ENCODE measurements at places on chromosomes 5 and 9.

DNA sequence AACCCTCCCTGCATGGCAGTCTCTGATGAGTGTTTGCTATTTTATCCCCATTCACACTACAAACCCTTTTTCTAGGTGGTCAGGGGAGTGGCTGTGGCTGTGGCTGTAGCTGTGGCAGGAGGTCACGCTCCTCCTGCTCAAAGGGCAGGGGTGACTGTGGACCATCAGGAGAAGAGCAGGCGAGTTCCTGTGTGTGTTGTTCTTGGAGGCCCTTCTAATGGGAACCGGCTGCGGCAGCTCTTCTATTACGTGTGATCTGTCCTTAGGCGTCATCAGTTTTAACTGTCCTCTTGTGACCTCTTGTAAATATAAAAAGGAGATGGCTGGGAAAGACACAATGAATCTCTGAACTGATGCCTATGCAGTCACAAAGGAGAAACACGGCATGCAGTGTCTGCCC, 65.1 kb downstream of the ANKH start:
- DNase-seq, result no peak

DNA sequence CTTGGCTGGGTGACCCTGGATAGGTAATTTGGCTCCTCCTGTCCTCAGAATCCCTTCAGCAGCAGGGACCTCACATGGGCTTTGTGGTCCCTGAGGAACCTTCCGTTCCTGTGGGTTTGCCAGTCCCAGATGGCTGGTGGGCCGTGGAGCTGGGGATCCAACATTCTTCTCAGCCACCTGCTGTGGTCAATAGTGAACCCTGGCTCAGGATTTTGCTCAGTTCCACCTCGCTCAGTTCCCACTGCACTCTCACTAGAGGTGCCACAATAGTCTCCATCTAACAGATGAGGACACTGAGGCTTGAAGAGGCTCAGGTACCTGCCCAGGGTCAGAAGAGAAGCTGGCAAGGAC, 17.1 kb upstream of the SPOUT1 start:
- no peak for DNase-seq

GRCh38 chr9:113356686-113357292, 7.4 kb downstream of the BSPRY start:
- no peak for DNase-seq

DNA sequence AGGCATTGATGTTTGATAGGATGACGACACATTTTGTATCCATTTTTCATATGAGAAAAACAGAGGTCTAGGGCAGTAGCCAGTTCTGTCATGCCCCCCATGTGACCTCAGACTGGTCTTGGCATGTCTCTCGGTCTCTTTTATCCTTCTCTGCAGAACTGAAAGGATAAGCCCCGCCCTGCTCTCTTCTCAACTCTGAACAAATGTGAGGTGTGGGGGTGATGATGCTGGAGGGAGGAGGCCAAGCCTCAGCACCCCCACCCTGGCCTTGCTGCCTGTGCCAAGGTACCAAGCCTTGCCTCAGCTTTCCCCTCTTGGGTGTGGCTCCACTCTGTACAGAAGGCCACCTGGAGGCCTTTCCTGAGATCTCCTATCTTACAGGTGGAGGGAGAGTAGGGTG, 19.5 kb upstream of the CRB2 start:
- DNase-seq, result no peak

- no peak for DNase-seq
These were observed 997.7 kb downstream of the PTPRD start for GRCh38 chr9:9615086-9615485.

- no peak for DNase-seq
These were observed 180.1 kb downstream of the TTLL11 start for GRCh38 chr9:121912812-121913627.

DNA sequence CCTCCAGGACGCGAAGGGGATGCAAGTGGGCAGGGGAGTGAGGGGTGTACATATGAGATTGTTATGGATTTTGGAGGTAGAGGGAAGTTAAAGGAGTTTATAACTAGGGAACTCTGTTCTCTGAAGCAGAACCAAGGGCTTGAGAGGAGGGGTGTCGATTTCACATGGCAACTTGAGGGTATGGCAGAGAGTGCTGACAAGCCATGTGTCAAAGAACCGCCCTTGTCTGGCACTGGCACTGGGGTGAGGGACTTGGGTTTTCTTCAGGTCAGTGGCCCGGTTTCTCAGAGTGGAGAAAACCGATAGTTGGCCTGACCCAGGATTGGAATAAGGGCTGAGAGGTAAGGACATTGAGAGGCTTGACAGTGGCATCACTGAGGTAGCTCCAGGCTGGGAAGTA, 47.7 kb upstream of the TESK1 start:
- DNase-seq, result no peak

DNA sequence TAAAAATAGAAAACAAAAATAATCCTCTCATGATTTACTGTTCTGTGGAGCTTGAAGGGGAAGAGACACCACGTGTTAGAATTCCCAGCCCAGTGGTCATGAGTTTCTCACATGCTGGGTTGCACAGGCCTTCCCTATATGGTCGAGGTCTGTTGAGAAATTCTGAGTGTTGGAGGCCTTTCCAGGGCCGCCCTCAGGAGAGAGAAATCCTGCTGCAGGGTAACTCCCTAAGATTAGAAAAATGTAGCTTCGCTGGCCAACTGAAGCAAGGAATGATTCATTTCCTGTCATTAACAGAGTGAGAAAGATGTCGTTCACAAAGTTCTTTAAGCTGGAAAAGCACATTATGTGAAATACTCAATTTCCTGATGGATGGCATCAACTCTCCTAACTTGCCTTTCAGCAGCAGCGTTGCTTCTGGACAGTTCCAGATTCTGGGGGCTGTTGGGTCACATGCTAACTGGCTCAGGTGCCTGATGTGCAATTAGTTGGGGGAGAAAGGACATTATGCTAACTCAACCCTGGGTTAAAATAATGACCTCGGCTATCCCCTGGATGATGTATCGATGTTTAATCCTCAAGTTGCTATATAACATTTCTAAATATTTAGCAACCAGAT, 104.8 kb upstream of the CD180 start:
- DNase-seq, result no peak

DNA sequence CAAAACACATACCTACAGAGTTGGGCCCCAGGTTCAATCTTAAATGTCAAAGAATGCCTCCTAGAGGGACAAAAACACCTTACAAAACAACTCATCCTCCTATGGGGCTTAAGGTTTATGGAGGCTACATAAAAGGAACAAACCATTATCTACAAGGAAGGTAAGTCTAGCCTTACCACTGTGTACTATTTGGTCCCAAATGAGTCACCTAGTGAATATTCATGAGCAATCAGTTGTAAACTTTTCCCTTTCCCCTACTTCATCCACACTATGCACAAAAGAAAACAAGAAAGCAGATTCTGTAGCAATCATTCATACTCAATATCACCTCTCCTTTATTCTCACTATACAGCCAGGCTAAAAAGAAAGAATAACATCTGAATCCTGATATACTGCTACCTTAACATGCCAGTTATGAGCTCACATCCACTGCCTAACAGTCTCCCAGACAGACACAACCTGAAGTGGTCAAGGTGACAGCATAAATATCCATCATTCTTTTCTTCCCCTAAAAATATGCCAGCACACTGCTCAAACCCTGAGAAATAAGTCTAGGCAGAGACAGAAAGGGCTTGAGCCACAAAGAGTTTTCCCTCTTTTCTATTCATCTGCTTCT, 6.2 kb downstream of the OXCT1 start:
- no peak for DNase-seq

DNA sequence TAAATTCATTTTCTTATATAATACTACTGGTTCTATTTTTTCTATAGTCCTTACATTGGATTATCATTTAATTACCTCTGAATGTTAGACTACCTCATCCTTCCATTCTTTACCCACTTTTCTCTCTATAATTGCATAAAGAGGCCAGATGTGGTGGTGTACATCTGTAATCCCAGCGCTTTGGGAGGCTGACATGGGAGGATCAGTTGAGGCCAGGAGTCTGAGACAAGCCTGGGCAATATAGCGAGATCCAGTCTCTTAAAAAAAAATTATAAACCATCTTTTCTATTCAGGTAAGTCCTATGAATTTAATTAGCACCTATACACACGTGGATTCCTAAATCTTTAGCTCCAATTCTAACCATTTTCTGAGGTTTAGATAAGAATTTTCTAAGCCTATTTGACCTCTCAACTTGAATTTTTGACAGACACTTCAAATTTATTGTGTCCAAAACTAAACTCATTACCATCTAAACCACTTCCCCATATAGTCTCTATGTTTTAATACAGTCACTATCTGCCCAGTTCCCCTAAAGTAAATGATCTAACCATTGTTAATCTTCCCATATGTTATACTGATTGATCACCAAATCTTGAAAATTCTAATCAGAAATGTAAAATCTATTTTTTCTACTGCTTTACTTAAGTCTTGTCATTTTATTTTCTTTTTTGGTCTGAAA, 33.0 kb upstream of the CHD1 start:
- DNase-seq, result no peak

DNA sequence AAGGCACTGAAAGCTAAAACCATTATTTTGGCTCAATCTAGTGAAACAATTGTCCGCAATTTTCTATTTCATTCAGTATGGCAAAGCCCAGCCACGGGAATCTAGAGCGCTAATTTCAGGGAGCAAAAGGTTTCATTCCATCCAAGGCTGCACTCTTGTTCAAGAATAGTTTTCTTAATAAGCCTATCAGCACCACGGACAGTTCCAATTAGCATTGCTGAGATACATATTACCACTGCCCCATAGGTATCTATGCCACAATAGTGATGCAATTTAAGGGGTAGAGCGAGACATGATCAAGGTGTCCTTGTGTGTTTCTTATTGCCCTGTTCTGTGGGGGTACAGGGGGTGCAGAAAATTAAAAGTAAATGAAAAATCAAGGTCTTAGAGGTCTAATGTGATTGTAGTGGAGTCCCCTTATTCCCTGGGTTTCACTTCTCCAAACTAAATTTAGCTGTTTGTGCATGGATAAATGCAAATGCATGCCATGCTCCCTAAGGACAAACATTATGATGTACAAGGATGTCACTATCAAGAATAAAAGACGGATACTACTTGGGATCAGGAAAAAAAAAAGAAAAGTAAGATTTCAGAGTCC, 45.5 kb downstream of the SPOCK1 start:
- no peak for DNase-seq

DNA sequence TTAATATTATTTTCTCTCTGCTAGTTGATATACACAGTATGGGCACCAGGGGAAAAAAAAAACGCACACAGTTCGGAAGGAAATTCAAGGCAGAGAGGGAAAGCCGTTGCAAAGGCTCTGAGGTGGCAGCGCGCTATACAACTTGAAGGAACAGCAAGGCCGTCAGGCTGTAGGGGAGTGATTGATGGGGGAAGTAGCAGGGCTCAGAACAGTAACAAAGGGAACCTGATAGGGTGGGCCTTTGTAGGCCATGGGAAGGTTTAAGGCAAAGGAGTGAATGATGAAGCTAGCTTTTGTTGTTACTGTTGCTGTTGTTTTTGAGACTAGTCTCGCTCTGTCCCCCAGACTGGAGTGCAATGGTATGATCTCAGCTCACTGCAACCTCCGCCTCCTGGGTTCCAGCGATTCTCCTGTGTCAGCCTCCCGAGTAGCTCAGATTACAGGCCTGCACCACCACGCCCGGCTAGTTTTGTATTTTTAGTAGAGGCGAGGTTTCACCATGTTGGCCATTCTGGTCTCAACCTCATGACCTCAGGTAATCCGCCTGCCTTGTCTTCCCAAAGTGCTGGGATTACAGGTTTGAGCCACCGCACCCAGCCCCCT, 27.0 kb downstream of the AQP7 start:
- no peak for DNase-seq

DNA sequence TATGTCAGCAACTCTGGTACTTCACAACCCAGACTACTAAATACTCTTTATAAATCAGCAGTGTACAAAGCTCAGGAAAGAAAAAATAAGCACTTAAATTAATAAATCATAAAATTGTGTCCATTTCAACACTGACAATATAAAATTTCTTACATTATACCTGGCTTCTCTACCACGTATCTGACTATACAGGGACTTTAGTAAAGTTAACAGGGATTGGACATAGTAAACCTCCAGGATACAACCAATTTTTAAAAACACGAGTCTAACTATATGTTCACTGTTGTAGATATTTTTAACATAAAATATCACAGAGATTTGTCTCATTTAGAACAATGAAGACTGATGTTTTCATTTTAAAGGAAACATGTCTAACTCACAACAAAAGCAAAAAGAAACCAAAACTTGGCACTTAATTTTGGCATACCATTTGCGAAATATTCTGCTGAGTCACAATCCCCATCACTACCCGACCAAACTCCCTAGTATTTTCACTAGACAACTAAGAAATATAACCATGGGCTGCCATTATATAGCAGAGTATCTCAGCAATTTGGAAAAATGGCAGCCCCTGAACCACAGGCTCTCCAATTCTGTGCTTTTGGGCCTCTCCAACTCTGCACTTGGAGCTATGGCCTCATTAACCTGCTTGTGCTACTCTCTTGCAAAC, 14.4 kb downstream of the FAM169A start:
- no peak for DNase-seq

DNA sequence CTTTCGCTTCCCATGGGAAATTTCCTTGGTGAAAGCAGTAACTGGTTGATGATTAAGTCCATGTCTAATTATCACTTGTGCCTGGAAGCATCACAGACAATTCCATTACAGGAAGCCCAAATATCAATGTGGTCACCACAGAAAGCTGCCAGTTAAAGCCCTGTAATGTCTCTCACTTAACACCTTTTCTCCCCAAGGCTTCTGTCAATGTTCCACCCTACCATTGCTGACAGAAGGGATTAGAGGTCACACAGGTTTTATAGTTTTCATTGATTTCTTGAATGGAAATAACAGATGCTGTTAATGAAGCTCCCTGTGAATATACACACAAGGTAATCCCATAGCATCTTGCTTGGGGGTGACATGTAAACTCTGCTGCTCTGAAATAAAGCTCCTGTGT, 279.2 kb downstream of the COX7C start:
- DNase-seq, result no peak

DNA sequence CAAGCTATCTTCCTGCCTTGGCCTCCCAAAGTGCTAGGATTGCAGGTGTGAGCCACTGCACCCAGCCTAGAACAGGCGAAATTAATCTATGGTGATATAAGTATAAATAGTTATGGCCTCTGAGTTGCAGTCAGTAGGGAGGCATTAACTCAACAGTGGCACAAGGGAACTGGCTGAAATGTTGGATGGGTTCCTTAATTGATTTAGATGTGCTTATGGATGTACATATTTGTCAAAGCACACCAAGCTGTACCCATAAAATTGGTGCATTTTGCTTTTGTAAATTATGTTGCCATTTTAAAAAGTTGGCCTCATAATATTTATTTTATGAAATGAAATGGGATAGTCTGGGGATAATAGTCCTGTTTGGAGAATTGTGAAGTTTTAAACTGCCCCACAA, 36.8 kb upstream of the GLIPR2 start:
- no peak for DNase-seq

DNA sequence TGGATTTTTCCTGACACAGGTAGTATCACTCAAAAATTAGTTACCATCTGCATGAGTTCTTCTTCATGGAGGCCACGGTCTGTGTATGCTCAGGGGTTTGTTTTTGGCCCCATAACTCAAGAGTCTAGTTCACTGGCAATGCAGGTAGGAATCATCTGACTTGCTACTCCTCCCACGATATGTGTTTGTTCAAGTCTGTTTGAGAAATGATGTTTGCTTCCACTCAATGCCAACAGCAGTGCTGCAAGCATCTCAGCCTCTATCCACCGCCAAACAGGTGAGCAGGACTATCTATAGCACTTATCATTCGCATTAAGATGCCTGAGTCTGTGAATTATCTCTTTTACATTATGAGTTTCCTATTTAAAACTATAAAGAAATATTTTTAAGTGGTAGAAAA, 264.8 kb upstream of the PTGER4 start:
- no peak for DNase-seq

- no peak for DNase-seq
These were observed 360.6 kb downstream of the PLK2 start for GRCh38 chr5:58099257-58099656.
